Central memory CD4-positive, alpha-beta T cell (primary cell): ENCODE measurements at places on chromosomes 2 and 18.

GRCh38 chr2:215401896-215402379 is 33.9 kb downstream of the FN1 start:
- no peak for DNase-seq

GRCh38 chr2:62424899-62425298 is 81.1 kb downstream of the TMEM17 start:
- no peak for DNase-seq

- DNase-seq: peak; percentile 54
Observed at GRCh38 chr18:22282311-22283115, 113.1 kb downstream of the GATA6 start.

DNA sequence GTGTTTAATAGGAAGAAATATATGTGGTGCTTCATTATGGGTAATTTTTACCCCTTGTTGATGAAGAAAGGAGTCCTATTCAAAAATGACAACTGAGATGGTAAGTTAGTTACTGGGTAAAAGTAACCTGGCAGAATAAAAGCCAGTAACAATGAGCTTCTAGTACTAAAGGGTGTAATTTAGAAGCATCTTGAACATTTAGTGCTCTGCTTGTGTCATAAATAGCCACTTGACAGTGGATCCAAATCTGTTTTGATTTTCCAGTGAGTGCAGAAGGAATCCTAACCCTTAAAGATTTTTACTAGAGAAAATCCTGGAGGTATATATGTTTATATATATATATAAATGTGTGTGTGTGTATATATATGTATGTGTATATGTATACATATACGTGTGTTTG is 15.1 kb downstream of the COMMD1 start:
- DNase-seq: no peak

DNA sequence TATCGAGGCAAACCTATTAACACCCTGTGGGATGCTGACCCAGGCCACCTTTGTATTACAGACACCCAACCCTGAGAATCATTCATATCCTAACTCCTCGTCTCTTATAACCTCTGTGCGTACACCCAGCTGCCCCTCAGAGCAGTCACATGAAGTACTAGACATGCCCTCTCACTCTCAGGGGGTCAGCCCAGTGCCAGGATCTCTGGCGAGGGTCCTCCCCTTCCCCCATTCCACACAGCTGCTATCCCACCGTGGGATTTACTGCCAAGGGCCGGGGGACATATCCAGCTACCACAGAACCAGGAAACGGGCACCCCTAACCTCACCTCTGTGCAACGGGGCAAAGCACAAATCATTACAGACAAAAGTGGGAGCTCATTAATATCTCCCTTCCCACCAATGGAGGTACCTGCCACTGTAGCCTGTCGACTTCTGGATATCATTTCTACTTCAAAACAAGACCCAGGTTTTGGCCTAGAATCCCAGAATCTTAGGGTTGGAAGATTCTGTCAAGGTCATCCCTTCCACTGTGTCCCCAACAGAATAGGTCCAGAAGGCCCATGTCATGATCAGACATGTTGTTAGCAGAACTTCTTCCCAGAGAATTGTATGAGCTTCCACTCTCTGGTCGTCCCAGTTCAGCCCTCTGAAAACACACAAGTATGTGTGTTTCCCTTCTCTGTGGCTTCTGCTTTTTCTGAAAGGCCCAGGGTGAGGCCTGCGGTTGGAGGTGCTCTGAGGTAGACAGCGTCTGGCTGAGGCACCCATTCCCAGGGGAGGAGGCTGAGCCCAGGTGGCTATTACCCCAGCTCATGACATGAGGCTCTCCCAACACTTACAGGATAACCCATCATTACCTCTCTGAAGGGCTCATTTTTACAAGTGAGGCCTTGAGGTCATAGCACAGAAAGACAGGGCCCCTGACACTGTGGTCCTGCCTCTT is 1.7 kb downstream of the TMBIM1 start:
- DNase-seq: peak; percentile 66

GRCh38 chr2:49686897-49687442 is 532.7 kb upstream of the FSHR start:
- no peak for DNase-seq

DNA sequence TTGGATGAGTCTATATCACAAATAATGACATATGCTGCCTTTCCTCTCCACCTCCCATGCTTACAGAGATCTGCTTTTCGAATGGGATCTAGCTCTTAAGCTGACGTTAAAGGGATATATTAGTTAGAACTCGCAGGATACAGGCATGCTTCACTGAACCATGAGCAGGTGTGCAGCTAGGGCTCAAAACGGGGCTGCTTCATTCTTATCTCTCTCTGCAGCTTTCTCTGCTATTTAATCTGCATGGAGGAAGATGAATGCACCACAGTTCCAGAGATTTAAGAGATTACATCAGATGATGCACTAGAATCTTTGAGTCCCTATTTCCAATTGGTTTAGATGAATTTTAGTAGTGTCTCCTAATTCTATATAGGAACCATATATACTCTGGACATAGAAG is 327.0 kb downstream of the RAD51AP2 start:
- no peak for DNase-seq

GRCh38 chr2:16139663-16140615 is 199.6 kb downstream of the MYCN start:
- DNase-seq: no peak

DNA sequence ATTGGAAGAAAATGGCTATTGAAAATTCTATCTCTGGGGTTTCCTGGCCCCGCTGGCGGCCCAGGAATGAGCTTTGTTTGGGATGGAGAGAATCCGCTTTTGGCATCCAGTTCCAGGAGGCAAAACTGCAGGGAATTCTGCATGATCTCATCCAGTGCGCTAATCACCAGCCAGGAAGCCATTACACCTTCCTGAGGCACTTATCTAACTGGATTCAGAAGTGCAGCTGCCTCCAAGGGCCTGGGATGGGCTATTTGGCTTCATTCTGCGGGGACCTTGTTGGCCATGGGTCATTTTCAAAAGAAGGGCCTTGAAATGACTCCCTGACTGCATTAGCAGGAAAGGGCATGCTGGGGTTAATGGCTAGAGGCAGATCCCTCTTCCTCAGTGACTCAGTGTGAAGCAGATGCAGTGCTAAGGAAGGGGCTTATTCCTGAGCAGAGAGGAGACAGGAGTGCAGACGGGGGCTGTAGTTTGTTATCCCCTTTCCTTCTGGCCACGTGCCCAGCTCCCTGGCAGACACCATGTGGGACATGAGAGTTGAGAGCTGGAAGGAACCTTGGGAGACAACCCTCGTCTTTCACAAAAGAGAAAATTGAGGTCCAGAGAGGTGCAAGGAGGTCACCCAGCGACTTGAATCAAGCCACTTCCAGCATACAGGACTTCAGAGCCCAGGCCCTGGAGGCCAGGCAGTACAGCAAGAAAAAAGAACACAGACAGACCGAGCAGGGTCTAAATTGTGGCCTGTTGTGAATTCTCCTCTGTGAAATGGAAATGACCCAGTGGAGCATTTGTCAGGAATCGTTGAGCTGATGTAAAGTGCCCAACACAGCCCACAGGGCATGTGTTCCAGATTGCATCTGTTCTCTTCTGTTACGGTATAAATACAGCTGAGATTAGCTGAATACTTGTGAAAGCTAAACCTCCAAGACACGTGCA is 161.8 kb downstream of the PRKCE start:
- no peak for DNase-seq

DNA sequence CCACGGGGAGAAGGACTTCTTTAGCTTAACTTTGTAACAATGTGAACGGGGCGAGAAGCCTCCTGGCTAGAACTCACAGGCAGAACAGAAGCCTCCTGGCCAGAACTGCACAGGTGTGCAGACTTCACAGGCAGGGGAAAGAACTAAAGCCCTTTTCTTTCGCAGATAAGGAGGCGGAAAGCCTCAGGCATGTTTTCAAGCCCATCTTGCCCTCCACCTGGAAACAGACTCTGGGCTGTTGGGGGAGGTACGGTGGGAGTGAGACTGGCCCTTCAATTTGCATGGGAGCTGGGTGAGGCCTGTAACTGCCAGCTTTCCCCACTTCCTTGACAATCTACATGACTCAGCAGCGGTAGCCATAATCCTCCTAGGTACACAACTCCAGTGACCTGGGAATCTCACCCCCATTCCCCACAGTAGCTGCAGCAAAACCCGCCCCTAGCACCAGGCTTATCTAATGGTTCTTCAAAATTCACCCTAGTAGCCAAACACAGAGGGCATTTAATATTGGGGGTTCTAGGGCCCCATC is 22.9 kb upstream of the ABCA12 start:
- no peak for DNase-seq

- no peak for DNase-seq
Observed at GRCh38 chr18:39741755-39742466, 2176.3 kb upstream of the CELF4 start.

GRCh38 chr2:127103243-127104165 is 3.5 kb downstream of the BIN1 start:
- DNase-seq: no peak

DNA sequence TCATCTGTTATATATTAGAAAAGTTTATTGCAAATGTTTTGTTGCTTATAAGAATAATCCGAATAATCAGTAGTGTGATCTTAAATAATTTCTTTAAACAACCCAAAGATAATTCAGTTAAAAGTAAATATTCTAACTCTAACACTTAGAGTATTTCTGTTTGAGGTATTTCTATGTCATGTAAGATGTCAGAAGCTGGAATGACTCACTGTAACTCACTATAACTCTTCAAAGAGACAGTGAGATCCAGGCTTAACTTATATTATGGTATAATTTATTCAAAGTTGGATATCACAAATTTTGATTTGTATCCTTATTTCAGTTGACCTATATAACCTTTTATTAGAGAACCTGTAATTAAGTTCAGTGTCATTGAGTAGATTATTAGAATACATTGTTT is 6.9 kb downstream of the MBD5 start:
- no peak for DNase-seq

- no peak for DNase-seq
Observed at GRCh38 chr18:24176727-24177416, 38.0 kb downstream of the CABYR start.

DNA sequence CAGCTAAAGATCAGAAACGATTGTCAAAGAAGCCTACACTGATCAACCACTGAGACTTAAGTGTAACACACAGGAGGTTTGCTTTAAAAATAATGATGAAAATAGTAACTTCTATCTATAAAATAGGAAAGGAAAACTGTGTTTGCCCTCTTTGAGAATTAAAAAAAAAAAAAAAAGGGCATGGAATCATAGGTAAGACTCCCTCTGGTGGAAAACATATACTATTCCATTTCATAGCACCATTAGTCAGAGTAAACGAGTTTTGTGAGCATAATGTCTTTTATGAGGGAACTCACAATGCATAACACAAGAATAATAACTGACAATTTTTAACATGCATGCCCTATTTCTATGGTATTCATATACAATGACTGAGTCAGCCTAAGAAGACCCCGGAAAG is 36.3 kb downstream of the SLC35F5 start:
- no peak for DNase-seq

DNA sequence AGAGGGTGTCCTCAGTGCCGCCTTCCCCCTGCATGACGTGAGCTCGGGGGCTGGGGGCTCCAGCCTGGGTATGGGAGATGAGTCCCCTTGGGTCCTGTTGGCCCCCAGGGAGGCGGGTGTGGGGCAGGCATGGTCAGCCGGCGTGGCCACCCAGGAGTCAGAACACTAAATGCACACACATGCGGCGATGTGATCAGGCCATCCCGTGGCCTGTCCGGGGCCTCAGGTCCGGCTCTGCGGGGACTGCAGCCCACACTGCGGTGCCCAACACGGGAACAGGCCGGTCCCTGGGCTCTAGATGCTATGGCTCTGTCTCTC is 13.8 kb downstream of the ANO7 start:
- no peak for DNase-seq

- DNase-seq: no peak
Observed at GRCh38 chr18:37309059-37309458, 256.5 kb downstream of the CELF4 start.

- DNase-seq: no peak
Observed at GRCh38 chr2:215876139-215876936, 137.0 kb downstream of the MREG start.

- DNase-seq: no peak
Observed at GRCh38 chr2:181790716-181791649, 100.5 kb upstream of the ITPRID2 start.

DNA sequence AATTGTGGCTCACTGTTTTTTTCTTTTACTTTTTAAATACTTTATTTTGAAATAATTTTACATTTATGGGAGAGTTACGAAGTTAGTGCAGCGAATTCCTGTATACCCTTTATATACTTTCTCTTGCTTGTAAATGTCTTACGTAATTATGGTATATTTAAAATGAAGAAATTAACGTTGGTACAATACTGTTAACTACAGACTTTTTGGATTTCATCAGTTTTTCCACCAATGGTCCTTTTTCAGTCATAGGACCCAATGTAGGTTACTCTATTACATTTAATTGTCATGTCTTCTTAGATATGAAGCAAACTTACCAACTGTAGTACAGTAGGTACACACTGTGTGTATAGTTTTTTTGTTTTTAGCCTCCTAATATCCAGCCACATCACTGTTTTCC is 76.3 kb downstream of the BOLA3 start:
- no peak for DNase-seq

DNA sequence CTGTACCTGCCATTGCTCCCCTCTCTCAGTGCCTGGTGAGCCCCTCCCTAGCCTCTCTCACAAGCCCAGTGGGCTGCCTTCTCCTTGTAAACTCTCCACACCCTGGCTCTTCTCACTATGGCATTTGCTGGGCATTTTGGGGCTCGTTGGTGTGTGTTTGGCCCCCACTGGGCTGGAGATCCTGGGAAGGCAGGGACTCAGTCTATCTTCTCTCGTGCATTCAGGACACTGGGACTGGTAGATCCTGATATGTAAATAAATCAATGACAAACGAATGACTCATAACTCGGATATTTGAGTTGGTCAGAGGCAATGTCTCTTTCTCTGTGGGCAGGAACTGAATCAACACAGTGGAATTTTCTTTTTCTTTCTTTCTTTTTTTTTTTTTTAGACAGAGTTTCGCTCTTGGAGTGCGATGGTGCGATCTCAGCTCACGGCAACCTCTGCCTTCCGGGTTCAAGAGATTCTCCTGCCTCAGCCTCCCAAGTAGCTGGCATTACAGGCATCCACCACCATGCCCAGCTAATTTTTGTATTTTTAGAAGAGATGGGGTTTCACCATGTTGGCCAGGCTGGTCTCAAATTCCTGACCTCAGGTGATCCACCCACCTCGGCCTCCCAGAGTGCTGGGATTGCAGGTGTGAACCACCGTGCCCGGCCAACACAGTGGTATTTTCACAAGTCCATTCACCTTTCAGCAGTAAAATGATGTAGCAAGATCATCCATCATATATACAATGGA is 144.6 kb upstream of the SPRED2 start:
- DNase-seq: no peak

DNA sequence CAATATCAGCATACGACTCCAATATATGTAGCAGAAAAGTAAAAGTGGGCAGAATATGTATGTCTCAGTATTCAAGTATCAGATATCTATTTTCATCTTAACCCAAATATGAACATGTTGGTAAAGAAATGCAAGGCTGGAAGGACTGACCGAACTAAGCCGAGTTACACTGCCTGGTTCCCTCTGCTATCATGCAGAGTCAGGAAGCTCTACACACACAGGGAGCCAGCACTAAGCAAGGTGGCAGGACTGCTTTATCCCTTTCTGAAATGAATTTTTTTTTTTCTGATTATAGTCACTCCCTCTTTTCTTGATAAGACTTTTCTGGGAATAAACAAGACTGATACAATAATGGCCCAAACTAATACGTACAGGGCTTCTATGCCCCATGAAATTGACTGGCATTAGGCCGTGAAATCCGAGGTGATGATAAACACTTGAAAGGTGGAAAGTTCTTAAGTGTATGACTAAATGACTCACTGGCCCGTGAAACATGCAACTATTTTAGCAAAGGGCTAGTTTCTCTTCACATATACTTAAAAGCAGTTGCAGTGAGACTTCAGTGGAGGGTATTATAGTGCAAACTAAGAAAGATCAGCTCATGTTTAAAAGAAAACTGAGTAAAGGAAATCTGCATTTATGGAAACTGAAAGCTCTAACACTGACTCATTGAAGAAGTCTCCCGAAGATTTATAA is 14.9 kb downstream of the DPP4 start:
- DNase-seq: no peak
